ENCODE measurements at places on chromosomes 7 and 10.

DNA sequence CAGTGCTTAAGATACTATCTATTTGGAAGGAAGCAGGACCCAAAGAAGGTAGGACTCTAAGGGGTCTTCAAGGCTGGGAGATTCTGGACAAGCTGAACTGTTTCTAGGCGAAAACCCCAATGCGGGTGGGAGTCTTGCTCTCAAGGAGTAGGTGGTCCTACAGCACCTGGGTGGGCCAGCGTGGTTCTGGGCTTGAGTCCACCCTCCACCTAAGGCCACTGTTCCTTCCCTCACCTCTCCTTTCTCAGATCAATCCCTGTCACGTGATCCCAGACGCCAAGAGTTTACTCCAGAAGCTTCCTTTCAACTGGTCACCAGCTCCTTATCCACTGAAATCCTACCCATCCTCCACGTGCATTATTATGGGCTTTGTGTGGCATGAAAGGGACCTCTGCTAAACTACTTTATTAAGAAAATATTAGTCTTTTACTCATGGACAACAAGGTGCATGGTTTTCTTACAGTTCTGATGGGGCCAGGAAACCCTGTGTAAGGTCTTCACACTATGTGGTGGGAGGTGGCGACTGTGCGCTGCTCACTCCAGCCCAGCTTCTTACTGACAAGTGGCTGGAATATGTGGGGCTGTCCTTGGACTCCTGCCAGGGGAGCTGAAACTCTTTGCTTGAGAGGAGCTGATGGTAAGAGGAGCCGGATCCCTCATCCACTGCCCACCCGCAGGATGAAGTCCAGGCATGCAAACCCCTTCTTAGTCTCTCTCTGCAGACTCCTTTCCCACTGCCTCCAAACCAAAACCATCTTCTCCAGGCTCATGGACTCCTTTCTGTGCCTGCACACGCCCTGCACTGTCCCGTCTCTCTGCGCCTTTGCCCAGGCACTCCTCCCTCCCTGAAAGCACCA, 1.6 kb downstream of the ZNF746 start:
- ATAC-seq = peak; percentile 8

DNA sequence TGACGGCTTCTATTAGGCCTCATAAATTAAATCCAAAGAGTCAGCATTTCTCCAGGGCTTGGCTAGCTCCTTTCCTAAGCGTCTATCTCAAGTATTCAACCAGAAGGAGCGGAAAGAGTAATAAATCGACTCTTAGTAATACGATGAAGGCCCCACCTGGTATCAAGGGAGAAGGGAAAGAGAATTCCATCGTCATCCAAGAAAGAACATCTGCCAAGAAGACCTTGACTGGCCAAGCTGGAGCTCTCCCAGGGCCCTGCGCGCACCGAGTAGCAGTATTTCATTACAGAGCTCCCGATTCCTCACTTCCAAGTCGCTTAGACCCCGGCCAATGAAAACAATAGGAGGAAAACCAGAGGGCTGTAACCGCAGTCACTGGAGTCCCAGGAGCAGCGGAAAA, 178.0 kb upstream of the FRMD4A start:
- no peak for ATAC-seq

DNA sequence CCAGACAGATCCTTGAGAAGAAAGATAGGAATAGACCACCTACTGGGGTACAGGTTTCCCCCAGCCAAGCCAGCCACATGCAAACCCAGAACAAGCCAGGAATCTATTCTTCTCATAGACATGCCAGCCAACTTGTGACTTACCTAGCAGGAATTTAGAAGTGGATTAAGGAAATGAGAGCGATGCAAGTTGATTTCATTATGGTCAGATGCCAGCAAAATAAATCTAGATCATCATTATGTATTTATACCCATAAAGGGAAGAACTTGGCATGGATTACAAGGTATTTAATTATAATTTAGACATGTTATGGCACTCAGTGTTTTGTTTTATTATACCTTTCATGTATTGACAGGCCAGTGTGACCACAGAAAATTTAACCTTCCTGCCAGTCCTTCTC, 32.8 kb downstream of the SLC35G1 start:
- no peak for ATAC-seq

GRCh38 chr10:21352886-21353285, 172.6 kb downstream of the SKIDA1 start:
- ATAC-seq = no peak

DNA sequence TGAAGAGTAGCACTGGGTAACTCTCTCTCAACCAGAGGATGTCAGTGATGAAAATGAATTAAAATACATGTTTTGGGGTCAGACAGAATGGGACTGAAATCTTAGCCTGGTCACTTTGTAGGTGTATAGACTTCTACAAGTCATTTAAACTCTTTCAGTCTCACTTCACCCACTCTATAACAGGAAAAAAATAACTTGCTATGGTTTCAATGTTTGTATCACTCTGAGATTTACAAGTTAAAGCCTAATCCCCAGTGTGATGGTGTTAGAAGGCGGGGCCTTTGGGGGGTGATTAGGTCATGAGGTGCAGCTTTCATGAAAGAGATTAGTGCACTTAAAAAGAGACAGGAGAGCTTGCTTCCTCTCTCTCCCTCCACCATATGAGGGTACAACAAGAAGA, 134.8 kb downstream of the INHBA start:
- no peak for ATAC-seq

DNA sequence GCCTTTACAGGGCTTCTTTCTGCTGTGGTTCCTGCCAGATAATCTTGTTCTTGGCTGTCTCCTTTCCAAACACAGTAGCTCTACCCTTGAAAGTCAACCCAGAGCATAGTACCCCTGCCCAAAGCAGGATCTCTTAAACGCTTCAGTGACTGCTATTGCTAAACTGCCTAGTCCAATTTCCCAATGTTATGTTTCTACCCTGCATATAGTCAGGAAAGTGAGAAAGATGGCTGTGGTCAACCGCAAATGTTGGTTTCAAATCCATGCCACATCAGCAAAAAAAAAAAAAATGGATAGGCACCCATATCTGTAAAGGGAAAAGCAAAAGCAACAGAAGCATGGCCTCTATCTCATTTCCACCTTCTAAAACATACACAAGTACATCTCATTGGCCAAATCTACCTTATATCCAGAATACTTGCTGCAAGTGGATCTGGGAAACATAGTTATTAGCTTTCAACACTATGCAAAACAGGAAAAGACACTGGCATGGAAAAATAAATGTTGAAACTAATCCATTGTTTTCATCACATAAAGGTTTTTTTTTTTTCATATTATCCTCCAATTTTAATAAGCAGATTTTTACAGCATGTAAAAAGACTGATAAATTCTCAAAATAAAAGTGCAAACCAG, 59.8 kb downstream of the DNAJC1 start:
- no peak for ATAC-seq

GRCh38 chr7:65371468-65371867, 2.2 kb upstream of the ZNF92 start:
- no peak for ATAC-seq

DNA sequence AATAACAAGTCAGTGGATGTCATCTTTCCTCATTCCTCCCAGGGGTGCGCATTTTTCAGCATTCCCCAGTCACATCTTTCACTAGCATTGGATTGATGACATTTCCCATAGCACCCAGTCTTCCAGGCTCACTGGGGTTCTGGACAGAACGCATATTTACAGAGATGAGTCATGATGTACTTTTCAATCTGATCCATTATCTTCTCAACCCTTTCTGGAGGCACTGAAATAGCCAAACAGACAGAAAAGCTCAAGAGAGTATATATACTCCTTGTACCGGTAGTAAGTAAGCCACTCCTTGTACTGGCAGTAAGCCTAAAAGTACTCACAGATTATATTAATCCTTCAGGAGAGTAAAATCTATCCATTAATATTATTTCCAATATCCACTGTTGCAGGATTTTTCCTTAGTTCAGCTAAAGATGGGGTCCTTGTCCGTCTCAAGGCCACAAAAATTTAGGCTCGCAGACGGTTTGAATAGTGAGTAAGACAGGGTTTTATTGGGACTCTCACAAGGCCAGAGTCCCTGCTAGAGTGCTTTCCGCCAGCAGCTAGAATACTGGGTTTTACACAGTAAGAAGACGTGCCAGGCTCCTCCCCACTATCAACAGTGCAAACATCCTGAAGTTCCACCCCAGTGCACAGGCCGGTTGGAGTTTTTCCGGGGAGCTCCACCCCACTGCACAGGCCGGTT, 60.8 kb downstream of the MDH2 start:
- peak; percentile 69 for ATAC-seq

DNA sequence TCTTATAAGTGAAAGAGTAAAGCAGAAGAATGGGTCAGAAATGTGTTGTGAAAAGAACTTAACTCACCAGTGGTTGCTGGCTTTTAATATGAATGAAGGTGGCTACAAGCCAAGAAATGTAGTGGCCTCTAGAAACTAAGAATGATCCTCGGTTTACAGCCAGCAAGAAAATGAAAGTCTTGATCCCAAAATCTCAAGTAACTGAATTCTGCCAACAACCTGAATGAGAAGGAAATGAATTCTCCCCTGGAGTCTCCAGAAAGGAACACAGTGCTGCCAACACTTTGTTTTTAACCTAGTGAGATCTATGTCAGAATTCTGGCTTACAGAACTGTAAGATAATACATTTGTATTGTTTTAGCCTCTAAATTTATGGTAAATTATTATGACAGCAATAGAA, 193.0 kb downstream of the FZD1 start:
- ATAC-seq = no peak

- no peak for ATAC-seq
Observed at GRCh38 chr7:138755842-138756590, 41.8 kb upstream of the TMEM213 start.

- no peak for ATAC-seq
Observed at GRCh38 chr10:70673043-70673928, 980 bp downstream of the ADAMTS14 start.

- ATAC-seq = no peak
Observed at GRCh38 chr10:6101181-6101580, 12.3 kb downstream of the RBM17 start.

GRCh38 chr7:1709900-1710299, 39.8 kb downstream of the ELFN1 start:
- ATAC-seq = no peak

DNA sequence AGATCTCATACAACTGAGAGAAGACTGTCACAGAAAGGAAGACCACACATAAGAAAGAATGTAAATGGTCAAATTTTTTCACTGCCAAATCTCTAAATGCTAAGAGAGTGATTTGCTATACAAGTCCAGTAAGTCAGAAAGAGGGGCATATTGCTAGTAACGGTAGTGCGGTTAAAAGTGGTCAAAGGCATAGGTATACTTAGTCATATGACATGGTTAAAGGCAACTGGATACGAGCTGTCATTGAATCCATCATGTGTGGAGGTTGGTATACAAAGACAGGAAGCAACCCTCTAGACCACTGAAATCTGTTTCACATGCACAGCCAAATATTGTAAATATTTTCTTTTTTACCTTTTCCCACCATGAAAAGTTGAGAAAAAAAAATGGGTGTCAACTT, 4.8 kb downstream of the INHBA start:
- no peak for ATAC-seq

- ATAC-seq = no peak
Observed at GRCh38 chr7:16350634-16351033, 70.7 kb downstream of the CRPPA start.

Data from motor neuron (in vitro differentiated cells).